ENCODE measurements at places on chromosomes 1 and 21. TPM values are rescaled to one million over a fixed set of nuclear protein-coding genes. Genes with fewer than 3 reads are reported as not detected.

DNA sequence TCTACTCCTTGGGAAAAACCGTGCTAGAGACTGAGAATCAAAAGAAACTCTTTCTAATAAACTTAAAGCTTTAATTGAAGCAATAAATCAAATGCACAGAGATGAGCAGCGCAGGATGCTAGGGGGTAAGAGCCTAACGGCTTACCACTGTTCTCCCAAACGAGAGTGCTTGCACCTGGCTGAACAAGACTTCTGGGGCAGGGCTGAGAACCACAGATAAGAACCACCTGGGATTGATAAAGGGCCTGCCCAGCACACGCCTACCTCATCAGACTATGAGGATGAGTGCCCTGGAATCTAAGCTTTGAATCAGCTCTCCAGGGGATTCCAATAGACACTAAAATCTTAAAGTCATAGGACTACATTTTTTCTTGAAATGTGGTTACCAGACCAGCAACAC is 43.3 kb downstream of the KRTAP19-8 start:
- no peak for DNase-seq

DNA sequence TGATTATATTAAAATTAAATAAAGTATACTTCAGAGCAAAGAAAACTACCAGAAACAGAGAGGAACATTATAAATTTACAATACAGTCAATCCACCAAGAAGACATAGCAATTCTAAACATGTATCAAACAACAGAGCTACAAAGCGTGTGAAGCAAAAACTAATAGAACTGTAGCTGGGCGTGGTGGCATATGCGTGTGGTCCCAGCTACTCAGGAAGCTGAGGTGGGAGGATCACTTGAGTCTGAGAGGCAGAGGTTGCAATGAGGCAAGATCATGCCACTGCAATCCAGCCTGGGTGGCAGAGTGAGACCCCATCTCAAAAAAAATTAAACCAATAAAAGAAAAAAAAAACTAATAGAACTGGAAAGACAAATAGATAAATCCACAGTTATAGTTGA is 12.3 kb downstream of the CCDC185 start:
- no peak for DNase-seq

RNU1-3 gene
- under 0.01 TPM for total RNA-seq

LRRC53 gene
- total RNA-seq: not detected

VANGL2 gene
- 0.28 TPM for total RNA-seq
